ENCODE measurements at places on chromosomes 5 and 9.
A peak's percentile ranks its signal among the peaks of the same experiment; 100 is the strongest.

- DNase-seq: no peak
Observed at GRCh38 chr5:140468188-140468587, 66.6 kb downstream of the ANKHD1 start.

DNA sequence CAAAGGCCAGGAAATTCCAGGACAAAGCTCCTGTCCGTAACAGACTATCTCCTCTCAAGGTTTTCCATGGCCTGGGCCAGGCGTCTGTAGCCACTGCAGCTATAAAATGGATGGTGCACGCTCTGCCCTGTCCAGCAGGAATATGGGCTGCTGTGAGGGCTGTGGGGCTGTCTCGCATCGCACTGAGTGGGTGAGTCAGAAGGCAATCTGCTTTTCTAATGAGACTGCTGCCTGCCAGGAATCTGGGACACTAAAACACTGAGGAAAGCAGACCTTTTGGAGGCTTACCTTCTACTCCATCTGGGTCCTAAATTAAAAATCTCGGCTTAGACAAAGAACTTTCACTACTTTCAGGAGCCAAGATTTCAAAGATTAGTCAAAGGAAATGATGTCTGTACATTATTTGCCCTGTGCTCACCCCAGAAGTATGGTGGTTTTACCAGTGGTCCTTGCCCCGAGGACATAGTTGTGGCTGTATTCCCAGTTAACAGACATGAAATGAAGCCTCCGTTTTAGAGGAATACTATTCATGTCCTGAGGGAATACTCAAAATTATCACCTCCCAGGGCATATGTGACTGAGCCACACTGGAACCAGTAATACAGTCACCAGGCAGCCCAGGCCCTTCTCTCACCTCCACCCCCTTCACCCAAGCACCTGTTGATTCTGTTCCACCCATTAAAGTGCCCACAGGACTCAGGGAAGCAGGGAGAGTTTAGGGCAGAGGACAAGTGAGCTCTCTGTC, 56.4 kb downstream of the PFDN1 start:
- peak; percentile 49 for DNase-seq

- no peak for DNase-seq
Observed at GRCh38 chr9:91522481-91522880, 98.8 kb upstream of the NFIL3 start.

DNA sequence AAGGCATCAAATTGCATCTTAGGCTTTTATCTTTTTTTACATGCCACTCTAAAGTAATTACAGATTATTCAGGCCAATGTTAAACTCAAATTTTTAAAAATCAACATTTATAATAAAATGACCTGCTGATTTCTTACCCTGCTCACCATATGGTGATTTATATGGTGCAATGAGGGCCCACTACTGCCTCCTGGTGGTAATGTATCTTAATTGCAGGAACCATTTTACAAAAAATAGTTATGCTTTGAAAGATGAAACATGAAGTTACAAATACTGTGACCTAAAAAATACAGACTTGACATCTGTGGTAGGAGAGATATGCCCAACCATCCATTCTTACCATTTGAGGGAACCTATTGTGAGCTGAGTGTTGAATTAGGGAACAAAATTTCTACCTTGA, 292.6 kb upstream of the TAS2R1 start:
- DNase-seq: no peak

- DNase-seq: peak; percentile 92
Observed at GRCh38 chr9:99353408-99353807, 131.3 kb downstream of the SEC61B start.

GRCh38 chr5:6717247-6717646, 4.0 kb downstream of the TENT4A start:
- no peak for DNase-seq

DNA sequence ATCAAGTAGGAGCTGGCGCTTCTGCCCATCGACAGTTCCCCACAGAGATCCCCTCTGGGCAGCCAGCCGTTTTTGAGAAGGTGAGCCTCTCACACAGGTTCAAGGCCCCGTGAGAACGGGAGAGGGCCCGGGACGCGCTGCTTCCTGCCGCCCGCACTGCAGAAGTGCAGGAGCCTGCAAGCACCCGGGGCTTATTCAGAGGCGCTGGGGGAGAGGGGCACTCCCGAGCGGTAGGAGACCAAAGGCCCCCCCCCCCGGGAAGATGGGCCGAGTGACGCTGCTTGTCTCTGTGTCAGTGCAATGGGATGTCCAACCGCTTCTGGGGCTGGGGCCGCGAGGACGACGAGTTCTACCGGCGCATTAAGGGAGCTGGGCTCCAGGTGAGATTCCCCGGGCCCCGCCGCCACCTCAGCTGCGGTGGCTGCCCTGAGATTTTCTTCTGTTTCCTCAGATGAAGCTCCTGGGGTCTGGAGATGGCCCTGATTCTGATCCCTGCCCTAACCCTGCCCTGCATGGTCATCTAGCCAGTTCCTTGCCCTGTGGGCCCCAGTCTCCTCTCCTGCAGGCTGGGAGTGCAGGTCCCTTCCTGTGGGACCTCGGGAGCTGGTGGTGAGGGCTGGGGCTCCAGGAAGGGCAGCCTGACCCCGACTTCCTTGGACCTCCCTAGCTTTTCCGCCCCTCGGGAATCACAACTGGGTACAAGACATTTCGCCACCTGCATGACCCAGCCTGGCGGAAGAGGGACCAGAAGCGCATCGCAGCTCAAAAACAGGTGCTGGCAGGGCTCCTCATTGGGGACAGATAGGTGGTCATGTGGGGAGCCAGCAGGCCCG, 8.5 kb downstream of the B4GALT7 start:
- no peak for DNase-seq

GRCh38 chr9:129414377-129414992, 206.4 kb downstream of the C9orf50 start:
- no peak for DNase-seq

GRCh38 chr5:54186108-54186507, 124.3 kb downstream of the ARL15 start:
- no peak for DNase-seq

GRCh38 chr5:97182571-97183099, 412 bp downstream of the RIOK2 start:
- DNase-seq: peak; percentile 8

DNA sequence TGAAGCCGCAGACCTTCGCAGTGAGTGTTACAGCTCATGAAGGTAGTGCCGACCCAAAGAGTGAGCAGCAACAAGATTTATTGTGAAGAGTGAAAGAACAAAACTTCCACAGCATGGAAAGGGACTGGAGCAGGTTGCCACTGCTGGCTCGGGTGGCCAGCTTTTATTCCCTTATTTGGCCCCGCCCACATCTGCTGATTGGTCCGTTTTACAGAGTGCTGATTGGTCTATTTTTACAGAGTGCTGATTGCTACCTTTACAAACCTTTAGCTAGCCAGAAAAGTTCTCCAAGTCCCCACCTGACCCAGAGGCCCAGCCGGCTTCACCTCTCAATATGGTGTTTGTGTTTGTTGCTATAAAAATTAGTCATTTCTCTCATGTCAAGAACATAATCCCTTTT, 49.7 kb downstream of the RECK start:
- no peak for DNase-seq

DNA sequence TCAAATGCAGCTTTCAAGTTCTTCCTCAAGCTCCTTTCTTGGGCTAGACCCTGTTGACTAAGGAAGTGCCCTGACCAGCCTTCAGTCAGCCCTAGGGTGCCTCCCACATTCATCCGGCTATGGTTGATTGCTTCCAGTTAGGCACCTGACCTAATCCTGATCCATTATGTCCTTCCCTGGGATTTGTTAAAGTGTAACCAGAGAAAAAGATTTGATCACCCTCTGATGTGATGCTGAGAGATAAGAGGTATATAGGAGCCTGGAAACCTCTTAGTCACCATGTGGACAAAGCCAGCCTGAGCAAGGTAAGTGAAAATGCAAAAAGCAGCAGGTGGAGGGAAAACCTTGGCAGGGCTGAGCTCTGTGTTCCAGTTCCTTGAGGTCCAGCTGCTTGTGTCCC, 178.8 kb upstream of the ERCC6L2 start:
- no peak for DNase-seq

GRCh38 chr9:96051423-96051822, 175.9 kb downstream of the ERCC6L2 start:
- no peak for DNase-seq

DNA sequence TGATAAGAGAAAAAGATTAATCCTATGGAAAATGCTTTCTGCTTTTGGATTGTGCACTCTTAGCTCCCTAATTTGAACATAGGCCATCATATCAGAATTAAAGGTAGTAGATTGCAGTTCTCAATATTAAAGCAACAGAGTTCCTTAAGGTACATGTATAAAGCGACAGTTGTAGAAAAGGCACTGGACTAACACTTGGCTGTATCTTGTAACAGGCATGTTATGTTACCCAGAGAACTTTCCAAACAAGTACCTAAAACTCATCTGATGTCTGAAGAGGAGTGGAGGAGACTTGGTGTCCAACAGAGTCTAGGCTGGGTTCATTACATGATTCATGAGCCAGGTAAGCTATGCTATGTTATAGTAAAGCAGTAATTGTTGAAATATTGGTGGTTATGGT, 3.3 kb upstream of the SECISBP2 start:
- DNase-seq: no peak

DNA sequence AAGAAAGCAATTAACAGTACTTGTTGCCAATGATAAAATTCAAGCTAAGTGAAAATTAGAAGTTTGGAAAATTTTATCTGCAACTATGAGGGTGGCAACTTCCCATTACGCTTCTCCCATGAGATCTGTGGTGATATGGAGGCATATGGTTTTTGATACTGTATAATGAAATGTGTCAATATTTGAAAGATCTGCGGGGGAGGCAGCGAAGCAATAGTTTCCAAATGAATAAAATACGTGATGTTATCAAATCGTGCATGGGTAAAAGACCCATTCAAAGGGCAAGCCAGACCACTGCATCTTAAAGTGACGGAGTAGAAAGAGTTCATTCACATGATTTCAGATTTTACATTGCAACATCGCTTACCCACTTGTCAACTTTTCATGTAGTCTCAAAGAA, 20.9 kb upstream of the BOD1 start:
- DNase-seq: no peak

DNA sequence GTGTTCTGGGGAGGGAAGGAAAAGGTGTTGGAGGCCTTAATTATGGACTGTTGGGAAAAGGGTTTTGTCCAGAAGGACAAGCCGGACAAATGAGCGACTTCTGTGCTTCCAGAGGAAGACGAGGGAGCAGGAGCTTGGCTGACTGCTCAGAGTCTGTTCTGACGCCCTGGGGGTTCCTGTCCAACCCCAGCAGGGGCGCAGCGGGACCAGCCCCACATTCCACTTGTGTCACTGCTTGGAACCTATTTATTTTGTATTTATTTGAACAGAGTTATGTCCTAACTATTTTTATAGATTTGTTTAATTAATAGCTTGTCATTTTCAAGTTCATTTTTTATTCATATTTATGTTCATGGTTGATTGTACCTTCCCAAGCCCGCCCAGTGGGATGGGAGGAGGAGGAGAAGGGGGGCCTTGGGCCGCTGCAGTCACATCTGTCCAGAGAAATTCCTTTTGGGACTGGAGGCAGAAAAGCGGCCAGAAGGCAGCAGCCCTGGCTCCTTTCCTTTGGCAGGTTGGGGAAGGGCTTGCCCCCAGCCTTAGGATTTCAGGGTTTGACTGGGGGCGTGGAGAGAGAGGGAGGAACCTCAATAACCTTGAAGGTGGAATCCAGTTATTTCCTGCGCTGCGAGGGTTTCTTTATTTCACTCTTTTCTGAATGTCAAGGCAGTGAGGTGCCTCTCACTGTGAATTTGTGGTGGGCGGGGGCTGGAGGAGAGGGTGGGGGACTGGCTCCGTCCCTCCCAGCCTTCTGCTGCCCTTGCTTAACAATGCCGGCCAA, 19.1 kb downstream of the PTGES2 start:
- no peak for DNase-seq

DNA sequence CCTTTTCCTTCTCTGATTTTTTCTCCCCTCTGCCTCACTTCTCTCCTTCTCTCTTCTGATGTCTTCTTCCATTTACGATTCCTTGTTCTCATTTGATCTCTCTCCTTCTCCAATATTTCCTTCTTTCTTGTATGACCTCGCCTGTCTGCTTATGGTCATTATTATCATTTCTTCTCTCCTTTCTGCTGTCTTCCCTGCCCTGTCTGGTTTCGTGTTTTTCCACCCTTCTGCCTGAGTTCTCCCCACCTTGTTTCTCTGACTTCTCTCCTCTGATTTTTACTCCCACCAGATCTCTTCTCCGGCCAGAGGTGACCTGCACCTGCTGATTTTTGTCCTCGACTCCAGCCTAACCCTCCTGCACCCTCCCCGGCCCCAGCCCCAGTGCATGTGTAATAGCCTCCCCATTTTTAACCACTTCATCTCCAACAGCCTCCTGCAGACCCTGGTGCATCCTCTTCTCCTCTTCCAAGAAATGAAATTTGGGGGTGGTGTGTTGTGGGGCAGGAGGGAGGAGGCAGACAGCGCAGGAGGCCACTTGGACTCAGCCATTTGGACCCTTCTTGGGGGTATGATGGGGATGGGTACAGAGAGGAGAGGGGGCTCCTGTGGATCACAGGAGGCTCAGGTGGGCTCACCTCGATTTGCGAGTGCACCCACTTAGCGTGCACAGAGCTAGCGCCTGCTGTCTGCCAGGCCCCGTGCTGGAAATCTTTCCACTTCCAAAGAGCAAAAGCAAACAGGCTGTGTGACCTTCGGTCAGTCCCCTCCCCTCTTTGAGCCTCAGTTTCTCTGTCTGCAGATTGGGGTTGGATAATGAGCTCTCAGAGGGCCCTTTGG, 32.5 kb downstream of the GSN start:
- no peak for DNase-seq

GRCh38 chr9:20447291-20447690, 175.0 kb downstream of the MLLT3 start:
- DNase-seq: no peak

DNA sequence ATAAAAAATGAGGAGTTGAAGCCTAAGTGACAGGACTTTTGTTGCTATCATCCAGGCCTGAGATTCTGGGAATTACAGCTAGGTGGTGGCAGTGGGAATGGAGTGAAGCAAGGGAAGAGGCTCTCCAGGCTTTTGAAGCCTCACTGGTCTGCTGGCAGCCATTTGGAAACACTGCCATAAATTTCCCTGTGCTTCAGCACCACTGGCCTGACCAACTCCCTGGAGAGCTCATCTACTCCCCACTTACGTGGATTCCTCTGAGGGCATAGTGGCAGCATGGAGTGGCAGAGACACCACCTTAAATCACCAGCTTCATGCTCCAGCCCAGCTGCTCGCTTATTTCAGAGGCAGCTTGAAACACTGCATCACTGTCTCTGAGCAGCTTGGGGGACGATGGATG, 518.2 kb downstream of the TLR4 start:
- no peak for DNase-seq

- DNase-seq: no peak
Observed at GRCh38 chr5:137040024-137040423, 459.1 kb downstream of the SPOCK1 start.

DNA sequence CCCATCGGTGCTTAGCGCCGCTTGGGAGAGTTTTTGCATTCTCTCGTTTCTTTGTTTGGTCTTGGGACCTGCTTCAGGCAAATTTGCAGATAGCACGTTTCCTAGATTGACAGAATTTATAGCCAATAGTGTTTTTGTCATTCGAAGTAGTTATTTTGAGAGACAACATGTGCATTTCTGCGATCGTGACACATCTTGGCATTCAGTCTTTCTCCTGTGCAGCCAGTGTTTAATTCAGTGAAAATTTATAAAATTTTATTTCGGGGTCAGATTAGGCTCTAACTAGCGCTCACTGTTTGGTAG, 830 bp downstream of the PRRC1 start:
- peak; percentile 14 for DNase-seq

Measured in BJ (cell line).